ENCODE measurements at places on chromosomes 6 and 20. TPM values are rescaled to one million over a fixed set of nuclear protein-coding genes. Genes with fewer than 3 reads are reported as not detected.

The ISM1 gene
- 2.9 TPM for total RNA-seq

GRCh38 chr6:158962371-158962770 lies 37.6 kb downstream of the RSPH3 start:
- H3K27ac ChIP-seq = no peak overlapping the region
- no peaks in the 10 kb centered on the region for H3K4me1 ChIP-seq
- no peak for DNase-seq
- no peak overlapping the region for H3K4me3 ChIP-seq
- no peaks in the 10 kb centered on the region for H3K36me3 ChIP-seq
- no peaks in the 10 kb centered on the region for H3K27me3 ChIP-seq

DNA sequence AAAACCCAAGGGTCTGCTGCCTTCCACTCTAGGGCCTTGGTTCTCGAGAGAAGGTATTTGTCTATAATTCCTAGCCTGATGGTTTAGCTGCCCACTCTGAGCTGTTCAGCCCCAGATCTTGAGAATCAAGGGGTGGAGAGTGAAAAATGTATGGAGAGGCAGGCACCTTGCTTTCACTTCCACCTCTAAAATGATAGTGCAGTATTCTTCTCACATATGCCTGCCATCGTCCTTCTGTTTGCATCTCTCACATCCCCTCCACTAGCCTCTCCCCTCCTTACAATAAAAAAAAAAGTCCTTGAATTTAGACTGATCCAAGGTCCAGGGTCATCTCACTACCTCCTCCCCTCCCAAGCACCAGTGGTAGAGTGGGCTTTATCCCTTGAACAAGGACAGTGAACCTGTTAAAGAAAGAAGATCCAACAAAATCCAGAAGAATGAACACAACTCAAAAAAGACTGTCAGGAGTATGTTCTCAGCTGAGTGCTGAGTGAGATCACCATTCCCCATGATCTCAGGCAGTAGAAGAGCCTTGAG lies 104.2 kb downstream of the HIVEP1 start:
- no peak overlapping the region for H3K27ac ChIP-seq
- H3K4me1 ChIP-seq = peaks cover 13% of the 10 kb centered on the region
- no peak overlapping the region for H3K4me3 ChIP-seq
- H3K27me3 ChIP-seq = no peaks in the 10 kb centered on the region
- DNase-seq = no peak

The EPB41L1 gene
- total RNA-seq = 29.8 TPM

DNA sequence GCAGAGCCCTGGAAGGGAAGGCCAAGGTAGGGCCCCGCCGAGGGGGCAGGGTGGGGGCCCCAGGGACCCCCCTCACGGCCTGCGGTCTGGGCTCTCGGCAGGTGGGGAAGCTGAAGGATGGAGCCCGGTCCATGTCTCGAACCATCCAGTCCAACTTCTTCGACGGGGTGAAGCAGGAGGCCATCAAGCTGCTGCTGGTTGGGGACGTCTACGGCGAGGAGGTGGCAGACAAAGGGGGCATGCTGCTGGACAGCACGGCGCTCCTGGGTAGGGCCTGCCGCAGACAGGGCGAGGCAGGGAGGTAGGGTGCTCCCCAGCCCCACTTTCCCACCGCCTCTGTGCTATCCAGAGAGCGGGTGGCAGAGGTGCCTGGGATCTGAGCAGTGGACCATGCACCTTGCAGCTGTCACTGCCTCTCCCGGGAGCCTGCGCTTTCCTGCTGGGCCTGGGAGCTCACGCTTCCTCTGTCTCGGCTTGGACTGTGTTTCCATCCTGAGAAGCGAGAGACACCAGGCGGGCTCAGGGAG lies 83.1 kb downstream of the SYNJ2 start:
- H3K27me3 ChIP-seq = no peaks in the 10 kb centered on the region
- H3K4me3 ChIP-seq = no peak overlapping the region
- H3K27ac ChIP-seq = no peak overlapping the region
- no peaks in the 10 kb centered on the region for H3K36me3 ChIP-seq
- DNase-seq = no peak
- peaks cover 17% of the 10 kb centered on the region for H3K4me1 ChIP-seq

- no peaks in the 10 kb centered on the region for H3K27me3 ChIP-seq
- DNase-seq = no peak
- H3K27ac ChIP-seq = no peak overlapping the region
- H3K4me1 ChIP-seq = no peaks in the 10 kb centered on the region
These were observed 55.1 kb upstream of the B3GAT2 start for GRCh38 chr6:71011871-71012371.

The CYP39A1 gene
- 3.4 TPM for total RNA-seq

- DNase-seq = peak; percentile 45
- no peak overlapping the region for H3K27ac ChIP-seq
- no peak overlapping the region for H3K4me3 ChIP-seq
- no peaks in the 10 kb centered on the region for H3K36me3 ChIP-seq
- H3K4me1 ChIP-seq = no peaks in the 10 kb centered on the region
These were observed 67.4 kb downstream of the MOXD1 start for GRCh38 chr6:132333639-132334520.

The MUCL3 gene
- total RNA-seq = not detected

The TINAG gene
- 0.38 TPM for total RNA-seq

The GGTLC1 gene
- not detected for total RNA-seq

The TNFRSF21 gene
- 4.8 TPM for total RNA-seq

DNA sequence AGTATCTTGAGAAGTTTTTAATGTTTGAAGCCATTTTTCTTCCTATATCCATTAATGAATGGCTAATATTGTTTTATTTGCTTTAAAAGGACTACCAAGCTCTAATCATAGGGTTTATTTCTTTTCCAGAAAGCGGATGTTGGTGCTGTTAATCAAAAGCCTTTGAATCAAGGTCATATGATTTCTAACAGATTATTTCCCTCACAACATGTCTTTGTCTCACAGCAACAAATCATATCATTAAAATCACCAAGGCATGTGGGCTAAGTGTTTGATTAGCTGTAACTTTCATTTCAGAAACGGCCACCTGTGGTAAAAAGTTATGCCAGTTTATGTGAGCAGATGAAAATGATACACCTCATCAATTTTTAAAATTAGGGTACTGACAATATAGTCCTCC lies 21.7 kb downstream of the TRAF3IP2 start:
- no peaks in the 10 kb centered on the region for H3K27me3 ChIP-seq
- no peak for DNase-seq
- H3K4me1 ChIP-seq = peaks cover 51% of the 10 kb centered on the region
- H3K27ac ChIP-seq = no peak overlapping the region
- peaks cover 6% of the 10 kb centered on the region for H3K36me3 ChIP-seq

DNA sequence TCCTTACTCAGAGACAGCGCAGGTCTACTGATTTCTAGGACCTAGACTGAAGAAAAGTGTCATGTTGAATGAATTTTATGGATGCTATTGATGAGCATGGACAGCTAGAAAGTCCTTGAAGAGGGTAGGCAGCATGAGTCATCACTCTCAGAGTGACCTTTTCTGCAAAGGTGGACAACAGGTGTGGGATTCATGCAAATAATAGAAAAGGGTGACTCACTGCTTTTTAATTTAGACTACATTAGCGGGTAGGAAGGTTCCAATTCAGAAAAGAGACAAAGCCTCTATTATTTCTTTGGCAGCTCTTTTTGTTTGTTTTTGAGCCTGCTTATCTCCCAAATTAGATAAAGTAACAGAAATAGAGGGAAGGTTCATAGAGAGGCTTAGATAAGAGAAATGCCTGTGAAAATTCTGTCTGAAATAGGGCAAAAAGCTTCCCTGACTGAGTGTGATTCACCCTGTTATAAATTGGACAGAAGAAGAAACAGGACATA lies 191.4 kb downstream of the TENT5A start:
- no peak overlapping the region for H3K27ac ChIP-seq
- H3K36me3 ChIP-seq = no peaks in the 10 kb centered on the region
- peaks cover 15% of the 10 kb centered on the region for H3K4me1 ChIP-seq

The ARMC2 gene
- 18.0 TPM for total RNA-seq

DNA sequence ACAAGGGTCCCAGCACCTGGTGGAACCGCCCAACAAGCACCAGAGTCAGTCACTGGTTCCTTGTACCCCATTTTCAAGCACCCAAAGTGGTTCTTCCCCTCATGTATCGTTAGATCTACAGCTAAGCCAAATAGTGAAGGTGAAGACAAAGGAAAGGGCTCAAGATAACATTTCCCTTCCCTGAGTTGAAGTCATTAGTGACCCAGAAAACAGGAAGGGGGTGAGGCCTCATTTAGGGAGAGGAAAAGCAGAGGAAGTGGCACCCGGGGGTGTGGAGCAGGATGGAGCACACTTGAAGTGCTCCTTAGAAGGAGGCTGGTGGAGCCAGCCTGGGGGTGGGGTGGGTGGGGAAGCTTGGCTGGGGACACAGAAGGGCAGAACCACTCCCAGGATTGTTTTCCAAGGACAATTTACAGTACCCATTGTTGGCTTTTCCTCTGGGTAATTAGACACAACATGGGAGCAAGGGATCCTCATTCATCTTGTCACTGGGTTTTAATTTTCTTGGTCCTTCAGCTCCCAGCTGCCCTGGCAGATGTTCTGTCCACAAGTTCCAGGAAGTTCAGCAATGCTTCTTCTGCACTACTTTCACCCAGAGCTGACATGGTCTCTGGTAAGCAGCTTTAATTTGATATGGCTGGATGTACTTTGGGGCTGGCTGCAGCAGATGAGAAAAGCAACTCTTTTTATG lies 73.3 kb upstream of the CD93 start:
- peaks cover 54% of the 10 kb centered on the region for H3K4me1 ChIP-seq
- H3K4me3 ChIP-seq = no peak overlapping the region
- H3K27me3 ChIP-seq = no peaks in the 10 kb centered on the region
- no peaks in the 10 kb centered on the region for H3K36me3 ChIP-seq

The FAM83C gene
- not detected for total RNA-seq

The CST5 gene
- total RNA-seq = not detected

DNA sequence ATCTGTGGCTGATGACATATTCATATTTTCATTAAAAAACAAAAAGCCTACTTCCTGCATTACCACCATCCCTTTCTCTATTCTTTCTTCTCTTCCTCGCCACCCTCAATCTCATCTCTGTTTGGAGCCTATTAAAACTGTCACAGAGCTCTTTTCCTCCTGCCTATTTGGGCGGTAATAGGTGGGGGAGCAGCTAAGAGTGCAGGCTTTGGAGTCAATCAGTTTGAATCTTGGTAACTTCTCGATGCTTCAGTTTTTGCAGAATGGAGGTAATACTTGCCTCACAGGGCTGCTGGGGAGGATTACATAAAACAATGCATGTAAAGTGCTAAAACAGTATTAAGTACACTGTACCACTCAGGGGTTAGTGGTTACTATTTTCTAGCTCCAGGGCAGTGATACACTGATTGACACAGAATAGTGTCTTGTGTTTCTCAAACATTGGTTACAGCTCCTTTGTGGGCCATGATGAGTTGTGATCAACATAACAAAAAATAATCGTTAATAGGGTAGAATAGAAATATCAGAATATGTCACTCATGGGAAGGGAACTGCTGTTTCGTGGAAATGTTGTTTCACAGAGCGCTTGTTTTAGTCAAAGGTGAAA lies 14.0 kb downstream of the GCLC start:
- no peaks in the 10 kb centered on the region for H3K36me3 ChIP-seq
- peaks cover 56% of the 10 kb centered on the region for H3K4me1 ChIP-seq
- no peak for DNase-seq

The MDFI gene
- 9.3 TPM for total RNA-seq

DNA sequence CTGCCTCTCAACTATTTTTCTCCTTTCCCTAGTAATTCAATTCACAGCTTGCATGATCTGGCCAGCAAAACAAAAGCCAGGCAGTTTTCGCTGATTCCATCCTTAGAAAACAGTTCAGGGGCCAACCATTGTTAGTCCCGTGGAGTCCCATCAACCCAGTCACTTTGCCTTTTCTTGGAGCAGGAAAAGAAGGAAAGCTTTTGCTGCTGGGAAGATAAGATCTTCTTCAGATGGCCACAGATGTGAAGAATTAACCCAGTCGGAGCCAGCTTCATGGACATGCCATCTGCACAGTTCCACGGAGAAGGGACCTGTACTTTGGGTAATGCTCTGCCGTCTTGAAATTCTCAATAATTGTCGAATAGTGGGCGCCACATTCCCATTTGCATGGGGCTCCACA lies 76.9 kb upstream of the TSHZ2 start:
- H3K4me3 ChIP-seq = no peak overlapping the region
- H3K27me3 ChIP-seq = no peaks in the 10 kb centered on the region
- H3K27ac ChIP-seq = no peak overlapping the region
- no peak for DNase-seq

DNA sequence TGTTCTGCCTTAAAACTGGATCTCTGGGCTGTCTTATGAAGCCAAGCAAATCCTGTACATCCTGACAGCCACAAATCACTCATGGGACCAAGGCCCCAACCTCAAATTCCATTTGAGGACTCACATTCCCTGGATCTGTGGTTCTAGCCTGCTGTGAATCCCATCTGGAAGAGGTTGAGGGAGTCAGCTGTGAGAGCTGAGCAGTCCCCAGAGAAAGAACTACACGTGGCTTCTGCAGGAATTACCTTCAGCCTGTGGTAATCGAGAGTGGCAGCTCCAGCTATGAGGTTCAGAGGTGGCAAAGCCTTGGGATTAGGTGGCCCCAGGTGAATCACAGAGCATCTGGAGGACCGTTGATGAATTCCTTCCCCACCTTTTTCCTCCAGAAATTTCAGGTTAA lies 245.2 kb downstream of the SLC24A3 start:
- H3K27me3 ChIP-seq = no peaks in the 10 kb centered on the region
- no peak overlapping the region for H3K4me3 ChIP-seq
- H3K27ac ChIP-seq = no peak overlapping the region
- DNase-seq = no peak
- H3K36me3 ChIP-seq = no peaks in the 10 kb centered on the region

DNA sequence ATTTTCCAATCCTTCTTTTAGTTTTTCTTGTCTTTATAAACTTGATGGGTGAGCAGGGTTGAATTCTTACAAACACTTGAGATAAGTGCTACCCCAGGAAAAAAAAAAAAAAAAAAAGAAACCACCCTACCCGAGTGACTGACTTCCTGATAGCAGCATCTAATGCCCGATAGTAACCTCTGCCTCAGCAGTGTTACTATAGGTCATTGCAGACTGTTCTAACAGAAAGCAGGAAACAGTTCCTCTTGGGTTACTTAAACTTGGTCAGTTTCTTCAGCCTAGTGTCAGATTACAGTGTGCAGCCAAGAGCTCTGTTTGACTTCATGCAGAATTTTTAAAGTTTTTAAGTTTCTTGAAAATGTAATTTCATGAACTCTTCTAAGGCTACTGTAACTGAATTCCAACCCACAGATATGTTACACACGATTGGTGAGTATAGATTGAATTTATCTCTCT lies 2.1 kb downstream of the MYLIP start:
- peaks cover 4% of the 10 kb centered on the region for H3K36me3 ChIP-seq
- peaks cover 22% of the 10 kb centered on the region for H3K4me1 ChIP-seq
- no peak for DNase-seq
- H3K27ac ChIP-seq = peak overlapping the region; percentile 97
- peak overlapping the region; percentile 97 for H3K4me3 ChIP-seq
- H3K27me3 ChIP-seq = no peaks in the 10 kb centered on the region

GRCh38 chr6:65505736-65506135 lies 201.3 kb downstream of the EYS start:
- no peak overlapping the region for H3K27ac ChIP-seq
- H3K4me1 ChIP-seq = no peaks in the 10 kb centered on the region
- H3K4me3 ChIP-seq = no peak overlapping the region
- DNase-seq = no peak
- H3K27me3 ChIP-seq = no peaks in the 10 kb centered on the region

Data from heart left ventricle (tissue), 16 donors.